ENCODE measurements at places on chromosomes 11 and 22.
A peak's percentile ranks its signal among the peaks of the same experiment; 100 is the strongest.

DNA sequence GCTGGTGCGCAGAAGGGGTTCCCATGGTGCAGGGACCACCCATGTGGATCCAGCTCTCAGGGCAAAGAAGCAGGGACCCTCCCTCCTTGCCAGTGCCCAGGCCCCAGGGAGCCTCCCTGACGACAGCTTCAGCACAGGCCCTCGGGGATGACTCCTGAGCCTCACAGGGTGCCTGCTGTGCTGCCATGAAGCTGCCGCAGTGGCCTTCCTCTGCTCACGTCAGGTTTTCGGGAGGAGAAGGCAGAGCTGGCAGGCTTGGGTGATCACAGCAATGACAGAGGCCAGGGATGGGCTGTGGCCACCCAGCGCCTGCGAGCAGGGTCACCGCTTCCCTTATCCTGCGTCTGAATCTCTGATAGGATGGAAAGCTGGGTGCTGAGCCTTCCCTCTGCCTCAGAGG, 276.2 kb downstream of the BRD1 start:
- no peak overlapping the region for H3K27ac ChIP-seq
- H3K36me3 ChIP-seq, result peaks cover 4% of the 10 kb centered on the region
- no peaks in the 10 kb centered on the region for H3K4me1 ChIP-seq

DNA sequence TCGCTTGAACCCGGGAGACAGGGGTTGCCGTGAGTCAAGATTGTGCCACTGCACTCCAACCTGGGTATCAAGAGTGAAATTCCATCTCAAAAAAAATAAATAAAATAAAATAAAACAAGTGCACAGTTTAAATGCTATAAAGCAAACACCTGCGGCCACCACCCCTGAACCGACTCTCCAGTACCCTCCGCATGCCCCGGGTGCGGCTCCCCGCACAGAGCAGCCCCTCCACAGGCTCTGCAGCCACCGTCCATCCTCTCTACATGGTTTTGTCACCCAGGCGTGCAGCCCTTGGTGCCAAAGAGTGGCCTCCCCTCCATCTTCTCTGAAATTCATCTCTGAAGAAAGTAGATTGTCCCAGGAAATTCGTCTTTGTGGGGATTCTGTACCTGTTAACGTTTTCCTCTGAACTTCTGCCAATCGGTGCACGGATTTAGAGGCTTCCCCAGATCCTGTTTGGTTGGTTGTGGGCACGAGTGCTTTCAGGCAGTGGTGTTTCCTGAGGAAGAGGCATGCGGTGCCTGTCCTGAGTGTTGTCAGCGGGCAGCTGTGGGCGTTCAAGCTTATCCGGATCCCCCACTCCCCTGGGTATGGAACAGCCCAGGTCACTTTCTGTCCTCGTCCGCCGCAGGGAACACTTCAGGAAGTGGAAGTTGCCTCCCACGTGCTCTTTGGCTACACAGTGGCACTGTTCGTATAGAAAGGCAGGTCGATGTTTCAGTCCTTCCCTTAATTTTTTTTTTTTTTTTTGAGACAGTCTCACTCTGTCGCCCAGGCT, 4.1 kb downstream of the MIOX start:
- H3K36me3 ChIP-seq, result no peaks in the 10 kb centered on the region
- peaks cover 2% of the 10 kb centered on the region for H3K27me3 ChIP-seq
- peaks cover 8% of the 10 kb centered on the region for H3K4me1 ChIP-seq
- no peak for DNase-seq
- no peak overlapping the region for H3K27ac ChIP-seq

DNA sequence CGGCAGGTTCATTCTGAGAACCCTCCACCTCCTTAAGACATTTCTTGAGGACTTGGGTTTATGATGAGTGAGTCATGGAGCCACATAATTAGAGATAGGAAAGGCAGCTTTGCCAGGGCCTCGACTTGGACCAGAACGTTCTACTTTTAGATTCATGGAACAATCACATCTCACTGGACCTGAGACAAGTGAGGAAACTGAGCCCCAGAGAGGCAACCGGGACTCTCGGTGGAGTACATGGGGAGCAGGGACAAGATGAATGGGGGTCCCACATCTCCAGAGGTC, 59.5 kb downstream of the LINC01488 start:
- H3K27ac ChIP-seq, result no peak overlapping the region
- peaks cover 25% of the 10 kb centered on the region for H3K27me3 ChIP-seq

GRCh38 chr11:69541501-69542313, 60.2 kb downstream of the LINC01488 start:
- H3K36me3 ChIP-seq, result no peaks in the 10 kb centered on the region
- peaks cover 14% of the 10 kb centered on the region for H3K4me1 ChIP-seq
- H3K27ac ChIP-seq, result no peak overlapping the region
- H3K27me3 ChIP-seq, result peaks cover 25% of the 10 kb centered on the region
- no peak for DNase-seq

GRCh38 chr11:35160246-35160824, 21.4 kb downstream of the CD44 start:
- H3K4me1 ChIP-seq, result peaks cover 100% of the 10 kb centered on the region
- H3K27ac ChIP-seq, result peak overlapping the region; percentile 97
- peak overlapping the region; percentile 5 for H3K4me3 ChIP-seq
- peaks cover 53% of the 10 kb centered on the region for H3K36me3 ChIP-seq
- DNase-seq, result no peak
- no peaks in the 10 kb centered on the region for H3K27me3 ChIP-seq

- H3K36me3 ChIP-seq, result no peaks in the 10 kb centered on the region
- DNase-seq, result no peak
- H3K4me3 ChIP-seq, result no peak overlapping the region
- no peak overlapping the region for H3K27ac ChIP-seq
Measured at GRCh38 chr22:19674129-19674928, 40.0 kb upstream of the SEPTIN5 start.

- H3K4me3 ChIP-seq, result no peak overlapping the region
- peaks cover 40% of the 10 kb centered on the region for H3K27me3 ChIP-seq
- no peak for DNase-seq
- no peaks in the 10 kb centered on the region for H3K36me3 ChIP-seq
- H3K4me1 ChIP-seq, result peaks cover 20% of the 10 kb centered on the region
- no peak overlapping the region for H3K27ac ChIP-seq
Measured at GRCh38 chr11:45142241-45143055, 4.0 kb upstream of the PRDM11 start.

DNA sequence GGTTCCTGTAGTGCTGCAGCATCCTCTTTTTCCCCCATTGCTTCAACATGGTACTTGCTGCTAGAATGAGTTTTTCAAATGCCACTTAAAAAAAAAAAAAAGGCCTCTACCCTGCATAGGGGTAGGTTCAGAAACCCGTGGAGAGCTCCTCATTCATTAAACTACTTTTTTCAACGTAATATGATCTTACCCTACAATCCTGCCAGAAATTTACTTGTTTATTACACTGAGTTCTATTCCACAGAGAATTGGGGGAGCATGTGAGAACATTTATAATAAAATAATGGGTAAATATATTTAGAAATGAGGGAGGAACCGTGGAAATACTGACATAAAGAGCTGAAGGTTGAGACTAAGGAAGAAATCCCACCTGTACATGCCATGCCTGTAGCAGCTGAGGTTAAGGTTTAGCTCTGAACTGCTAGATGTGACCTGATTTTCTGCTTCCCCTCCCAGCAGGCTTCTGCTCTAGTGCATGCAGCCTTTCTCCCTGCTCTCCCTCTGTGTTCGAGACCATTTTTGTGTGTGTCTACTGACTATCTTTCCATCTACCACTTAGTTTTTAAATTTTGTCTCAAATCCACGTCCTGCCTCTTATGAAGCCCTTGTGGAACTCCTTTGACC, 225.7 kb downstream of the DDX10 start:
- no peak for DNase-seq
- H3K4me3 ChIP-seq, result no peak overlapping the region
- H3K27me3 ChIP-seq, result no peaks in the 10 kb centered on the region
- no peak overlapping the region for H3K27ac ChIP-seq
- peaks cover 6% of the 10 kb centered on the region for H3K36me3 ChIP-seq

GRCh38 chr11:111460856-111461255, 51.3 kb downstream of the BTG4 start:
- peaks cover 2% of the 10 kb centered on the region for H3K4me1 ChIP-seq
- H3K36me3 ChIP-seq, result no peaks in the 10 kb centered on the region
- no peak overlapping the region for H3K27ac ChIP-seq
- H3K4me3 ChIP-seq, result no peak overlapping the region
- no peak for DNase-seq
- H3K27me3 ChIP-seq, result peaks cover 18% of the 10 kb centered on the region

- no peaks in the 10 kb centered on the region for H3K27me3 ChIP-seq
- peaks cover 22% of the 10 kb centered on the region for H3K36me3 ChIP-seq
- peak overlapping the region; percentile 87 for H3K27ac ChIP-seq
- peak overlapping the region; percentile 88 for H3K4me3 ChIP-seq
- DNase-seq, result no peak
- peaks cover 33% of the 10 kb centered on the region for H3K4me1 ChIP-seq
Measured at GRCh38 chr22:50523806-50524675, 1.4 kb downstream of the SCO2 start.

GRCh38 chr11:44734843-44735381, 8.2 kb downstream of the TSPAN18 start:
- peaks cover 23% of the 10 kb centered on the region for H3K4me1 ChIP-seq
- no peaks in the 10 kb centered on the region for H3K36me3 ChIP-seq
- no peak overlapping the region for H3K4me3 ChIP-seq
- H3K27me3 ChIP-seq, result peaks cover 14% of the 10 kb centered on the region

- H3K36me3 ChIP-seq, result no peaks in the 10 kb centered on the region
- no peak overlapping the region for H3K27ac ChIP-seq
- no peak overlapping the region for H3K4me3 ChIP-seq
- peaks cover 22% of the 10 kb centered on the region for H3K27me3 ChIP-seq
- peaks cover 7% of the 10 kb centered on the region for H3K4me1 ChIP-seq
- DNase-seq, result no peak
Measured at GRCh38 chr22:30695871-30696655, 1.4 kb downstream of the OSBP2 start.

Data from activated naive CD8-positive, alpha-beta T cell treated with anti-CD3 and anti-CD28 coated beads, Interleukin-2, amount 50 U/mL, for 24 hours (primary cell).